ENCODE measurements at places on chromosomes 7 and 10.

DNA sequence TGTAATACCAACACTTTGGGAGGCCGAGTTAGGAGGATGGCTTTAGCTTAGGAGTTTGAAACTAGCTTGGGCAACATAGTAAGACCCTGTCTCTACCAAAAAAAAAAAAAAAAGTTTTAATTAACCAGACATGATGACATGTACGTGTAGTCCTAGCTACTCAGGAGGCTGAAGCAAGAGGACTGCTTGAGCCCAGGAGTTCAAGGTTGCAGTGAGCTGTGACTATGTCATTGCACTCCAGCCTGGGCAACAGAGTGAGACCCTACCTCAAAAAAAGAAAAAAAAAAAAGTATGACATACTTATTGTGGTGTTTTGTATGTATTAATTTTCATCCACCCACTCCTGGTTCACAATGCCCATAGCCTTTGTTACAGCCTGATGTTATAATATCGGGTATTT lies 69.7 kb downstream of the GSAP start:
- DNase-seq: no peak

GRCh38 chr10:11462071-11462470 lies 149.4 kb downstream of the USP6NL start:
- no peak for DNase-seq

- DNase-seq: no peak
Measured at GRCh38 chr7:38478404-38478803, 152.8 kb downstream of the AMPH start.

DNA sequence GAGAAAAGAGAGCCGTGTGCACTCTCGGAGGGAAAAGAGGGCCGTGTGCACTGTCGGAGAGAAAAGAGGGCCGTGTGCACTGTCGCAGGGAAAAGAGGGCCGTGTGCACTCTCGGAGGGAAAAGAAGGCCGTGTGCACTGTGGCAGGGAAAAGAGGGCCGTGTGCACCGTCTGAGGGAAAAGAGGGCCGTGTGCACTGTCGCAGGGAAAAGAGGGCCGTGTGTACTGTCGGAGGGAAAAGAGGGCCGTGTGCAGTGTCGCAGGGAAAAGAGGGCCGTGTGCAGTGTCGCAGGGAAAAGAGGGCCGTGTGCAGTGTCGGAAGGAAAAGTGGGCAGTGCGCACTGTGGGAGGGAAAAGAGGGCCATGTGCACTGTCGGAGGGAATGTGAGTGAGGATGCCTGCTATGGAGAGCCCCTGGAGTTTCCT lies 188.7 kb downstream of the DNAJB6 start:
- DNase-seq: no peak

All from activated CD4-positive, alpha-beta T cell treated with anti-CD3 and anti-CD28 coated beads for 24 hours (primary cell).